Right lobe of liver (tissue), 6 donors: ENCODE measurements at places on chromosomes 3 and 15.

DNA sequence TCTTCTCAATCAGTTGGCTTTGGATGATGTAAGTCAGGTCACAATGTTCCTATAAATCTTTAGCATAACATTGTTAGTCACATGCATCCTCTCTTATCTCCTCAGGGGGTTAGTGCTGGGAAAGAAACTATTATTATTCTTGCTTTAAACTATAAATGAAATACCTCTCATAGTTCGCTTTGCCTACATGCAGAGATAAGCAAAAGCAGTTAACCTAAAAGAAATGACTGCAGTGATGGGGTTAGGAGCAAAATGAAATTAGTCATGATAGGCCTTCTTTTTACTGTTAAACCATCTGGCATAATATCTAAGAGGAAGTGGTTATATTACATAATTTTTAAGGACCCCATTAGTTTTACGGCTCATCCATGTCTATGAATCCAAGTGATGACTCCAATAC, 91.7 kb upstream of the IGSF10 start:
- DNase-seq = no peak

- no peak for DNase-seq
These were observed 6.7 kb upstream of the SLC12A8 start for GRCh38 chr3:125219261-125219701.

DNA sequence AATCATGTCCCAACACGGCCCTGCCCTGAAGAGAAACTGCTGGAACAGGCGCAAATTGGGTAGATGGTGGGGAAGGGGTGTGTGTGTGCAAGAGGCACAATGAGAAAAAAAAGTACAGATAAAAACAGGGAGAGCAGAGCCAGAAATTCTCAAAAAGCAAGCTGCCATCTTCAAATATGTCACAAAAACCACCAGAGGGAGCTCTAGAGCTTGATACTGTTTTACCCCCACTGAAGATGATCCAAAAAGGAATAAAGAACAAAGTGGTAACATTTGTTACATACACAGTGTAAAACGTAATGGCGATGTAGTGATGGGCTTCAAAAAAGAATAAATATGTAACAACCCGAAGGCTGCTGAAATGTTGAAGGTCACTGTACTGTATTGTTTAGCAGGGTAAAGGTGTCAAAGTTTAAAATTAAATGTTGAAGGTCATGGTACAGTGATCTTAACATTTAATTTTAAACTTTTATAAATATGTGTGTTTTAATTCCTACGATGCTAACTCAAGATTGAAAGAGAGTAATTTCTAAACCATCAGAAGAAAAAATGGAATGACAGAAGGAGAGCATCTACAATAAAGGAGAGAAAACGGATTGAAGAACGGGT, 6.0 kb downstream of the SNRPA1 start:
- DNase-seq = no peak

DNA sequence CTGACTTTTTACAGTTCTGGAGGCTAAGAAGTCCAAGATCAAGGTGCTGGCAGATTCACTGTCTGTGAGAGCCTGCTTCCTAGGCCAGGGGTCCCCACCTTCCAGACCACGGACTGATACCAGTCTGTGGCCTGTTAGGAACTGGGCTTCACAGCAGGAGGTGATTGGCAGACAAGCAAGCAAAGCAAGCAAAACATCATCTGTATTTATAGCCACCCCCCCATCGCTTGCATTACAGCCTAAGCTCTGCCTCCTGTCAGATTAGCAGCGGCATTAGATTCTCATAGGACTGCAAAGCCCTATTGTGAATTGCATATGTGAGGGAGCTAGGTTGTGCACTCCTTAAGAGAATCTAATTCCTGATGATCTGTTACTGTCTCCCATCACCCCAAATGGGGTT, 194.7 kb upstream of the THRB start:
- DNase-seq = no peak

GRCh38 chr3:56410576-56410975, 57.7 kb downstream of the ERC2 start:
- DNase-seq = no peak

DNA sequence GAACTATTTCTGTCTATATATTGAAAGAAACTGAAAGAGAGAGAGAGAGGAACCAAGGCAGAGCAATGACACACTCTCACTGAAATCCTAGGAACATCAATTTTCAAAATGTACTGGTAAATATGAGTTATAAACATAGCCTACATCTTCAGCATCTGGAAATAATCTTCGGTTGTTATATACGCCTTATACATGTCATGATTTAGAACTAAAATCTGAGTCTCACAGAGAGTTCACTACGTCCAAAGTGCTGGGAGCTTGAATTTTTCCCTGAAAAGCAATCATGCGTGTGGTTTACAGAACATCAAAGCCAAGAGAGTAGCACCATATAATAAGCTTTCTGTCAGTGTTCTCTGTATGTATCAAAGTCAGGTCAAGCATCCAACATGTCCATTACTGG, 420.0 kb upstream of the CBLB start:
- no peak for DNase-seq

GRCh38 chr15:85800478-85801123, 5.9 kb upstream of the KLHL25 start:
- DNase-seq = peak; percentile 82

- DNase-seq = no peak
These were observed 117.9 kb upstream of the SPATA12 start for GRCh38 chr3:56942523-56942922.

GRCh38 chr3:127213381-127213918, 20.5 kb downstream of the PRR23E start:
- DNase-seq = no peak

GRCh38 chr3:45536316-45536715, 58.2 kb upstream of the LIMD1 start:
- no peak for DNase-seq

DNA sequence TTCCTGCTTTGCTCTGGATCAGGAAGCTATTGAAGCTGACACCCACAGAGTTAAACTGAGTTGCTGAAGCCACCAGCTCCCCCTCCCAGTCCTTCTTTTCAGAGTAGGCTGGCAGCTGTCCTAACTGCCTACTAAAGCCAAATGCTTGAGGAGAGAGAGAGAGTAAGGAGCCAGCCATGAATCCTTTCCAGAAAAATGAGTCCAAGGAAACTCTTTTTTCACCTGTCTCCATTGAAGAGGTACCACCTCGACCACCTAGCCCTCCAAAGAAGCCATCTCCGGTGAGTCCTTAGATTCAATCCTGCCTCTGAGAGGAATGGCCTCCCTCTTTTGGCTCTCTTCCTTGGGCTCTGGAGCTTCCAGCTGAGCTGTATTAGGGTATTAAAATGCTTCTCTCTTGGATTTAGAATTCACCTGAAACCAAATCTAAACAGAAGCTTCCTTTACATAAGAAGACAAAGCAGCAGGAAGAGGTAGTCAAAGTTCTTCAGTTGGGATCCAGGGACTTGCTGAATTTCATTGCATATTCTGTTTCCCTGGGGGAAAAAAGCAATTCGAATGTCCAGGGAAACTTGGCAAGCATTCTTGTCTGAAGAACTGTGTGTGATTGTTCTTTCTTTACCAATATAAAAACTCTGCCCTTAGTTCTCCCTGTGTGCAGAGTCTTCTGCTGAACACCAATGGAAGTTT, at the start of gene SLC15A2:
Gene SLC15A2 (plus strand): TSS at position 101 of the 690 bp plus-strand sequence. CDS start 76 bp downstream, at position 177.
- no peak for DNase-seq

GRCh38 chr3:86748015-86748414, 242.9 kb downstream of the VGLL3 start:
- DNase-seq = no peak

DNA sequence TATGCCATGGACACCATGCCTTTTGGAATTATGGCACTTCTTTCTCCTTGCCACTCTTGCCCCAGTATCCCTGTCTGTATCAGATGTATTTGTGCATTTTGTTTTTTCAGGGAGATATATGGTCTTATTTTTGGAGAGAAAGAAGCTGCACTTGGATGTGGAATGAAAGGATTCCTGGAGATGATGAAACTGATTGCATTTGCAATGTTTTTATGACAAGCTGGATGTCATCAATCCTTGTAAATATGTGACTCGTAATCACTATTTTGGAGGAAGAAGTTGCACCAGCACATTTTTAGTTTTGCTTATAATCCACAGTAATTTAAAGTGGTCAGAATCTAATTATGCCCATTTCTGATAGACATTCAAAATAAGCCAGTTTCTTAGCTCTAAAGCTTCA, 165.0 kb downstream of the NR1D2 start:
- DNase-seq = no peak

GRCh38 chr3:19070325-19070724, 78.0 kb upstream of the KCNH8 start:
- DNase-seq = no peak

DNA sequence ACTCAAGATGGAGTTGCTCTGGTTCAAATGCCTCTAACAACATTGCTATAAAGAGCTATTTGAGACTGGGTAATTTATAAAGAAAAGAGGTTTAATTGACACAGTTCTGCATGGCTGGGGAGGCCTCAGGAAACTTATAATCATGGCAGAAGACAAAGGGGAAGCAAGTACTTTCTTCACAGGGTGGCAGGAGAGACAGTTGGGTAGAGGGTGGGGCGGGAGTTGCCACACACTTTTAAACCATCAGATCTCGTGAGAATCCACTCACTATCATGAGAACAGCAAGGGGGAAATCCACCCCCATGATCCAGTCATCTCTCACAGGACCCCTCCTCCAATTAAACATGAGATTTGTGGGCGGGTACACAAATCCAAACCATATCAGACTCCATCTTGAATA, 30.7 kb downstream of the MAP2K5 start:
- no peak for DNase-seq

- DNase-seq = no peak
These were observed 33.4 kb downstream of the PRKCD start for GRCh38 chr3:53194210-53195065.

DNA sequence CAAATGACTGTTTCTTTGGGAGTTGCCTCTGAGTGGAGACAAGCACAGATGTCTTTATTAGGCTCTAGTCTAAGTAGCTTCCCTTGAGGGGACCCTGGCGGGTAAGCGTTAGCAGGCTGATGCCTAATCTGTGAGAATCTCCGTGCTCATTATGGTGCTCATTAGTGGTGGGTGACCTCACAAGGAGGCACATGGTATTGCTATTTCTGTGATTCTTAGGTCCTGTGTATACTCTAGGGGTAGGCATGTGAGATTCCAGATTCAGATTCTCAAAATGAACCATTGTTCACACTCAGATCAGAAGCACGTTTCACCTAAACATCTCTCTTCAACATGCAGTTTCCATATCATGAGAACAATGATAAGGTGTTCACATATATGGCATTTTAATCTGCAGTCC, 809.7 kb downstream of the NR2F2 start:
- DNase-seq = no peak
